ENCODE measurements at places on chromosomes 16 and 17.

DNA sequence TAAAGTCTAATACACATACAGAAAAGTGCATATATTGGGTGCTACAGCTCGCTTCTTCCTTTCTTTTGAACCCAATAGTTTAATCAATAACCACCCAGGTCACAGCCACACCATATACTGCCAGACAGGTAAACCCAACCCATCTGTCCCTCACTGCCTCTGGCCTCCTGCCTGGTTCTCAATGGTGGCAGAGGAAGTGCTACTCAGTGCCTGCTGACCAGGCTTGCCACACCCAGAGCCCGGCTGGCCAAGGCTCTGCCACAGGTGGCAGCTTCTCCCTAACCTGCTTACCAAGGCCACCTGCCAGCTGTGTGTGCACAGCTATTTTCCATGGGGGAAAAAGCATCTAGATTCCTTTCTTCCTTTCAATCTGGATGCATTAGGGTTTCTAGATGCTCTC, 584 bp downstream of the PMP22 start:
- DNase-seq: no peak

DNA sequence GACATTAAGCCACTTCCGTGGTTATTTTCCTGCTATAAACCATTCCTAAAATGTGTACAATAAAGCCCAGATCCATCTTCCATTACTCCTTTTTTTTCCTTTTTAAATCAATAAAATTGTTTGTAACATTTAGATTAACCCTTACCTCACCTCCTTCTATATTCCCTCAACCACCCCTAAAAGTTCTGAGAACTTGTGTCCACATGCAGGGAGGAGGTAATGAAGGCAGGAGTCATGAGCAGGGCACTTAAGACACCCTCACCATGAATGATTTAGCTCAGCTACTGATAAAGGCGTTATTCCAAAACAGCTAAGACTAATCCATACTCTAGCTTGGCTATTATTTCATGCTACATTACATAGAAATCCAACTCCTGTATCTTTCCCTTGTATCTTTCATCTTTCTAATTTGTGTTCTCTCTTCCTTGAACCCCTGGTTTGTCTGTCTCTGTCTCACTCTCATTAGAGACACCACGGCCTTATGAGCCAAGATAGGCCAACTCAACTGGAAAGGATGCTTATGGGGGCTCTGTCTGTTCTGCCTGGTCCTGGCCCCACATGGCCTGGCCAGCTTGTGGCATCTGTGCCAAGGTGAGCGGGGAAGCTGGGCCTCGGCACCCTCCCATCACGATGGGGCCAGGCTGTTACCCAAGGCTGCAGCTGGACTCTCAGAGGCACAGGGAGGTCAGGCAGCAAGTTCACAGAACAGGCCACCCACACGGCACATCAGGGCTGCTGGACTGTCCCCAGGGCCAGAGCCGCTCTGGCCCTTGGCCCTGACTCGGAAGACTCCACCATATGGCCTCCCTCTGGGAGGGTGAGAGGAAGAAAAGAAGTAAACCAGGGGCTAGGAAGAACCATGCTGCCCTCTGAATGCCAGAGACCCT, 294.4 kb downstream of the SOX9 start:
- DNase-seq: no peak

- no peak for DNase-seq
Measured at GRCh38 chr17:12388226-12388625, 277.5 kb upstream of the MYOCD start.

- no peak for DNase-seq
Measured at GRCh38 chr16:84826558-84826941, 6.8 kb downstream of the CRISPLD2 start.

GRCh38 chr17:66675991-66676371, 158.9 kb upstream of the CACNG5 start:
- no peak for DNase-seq

DNA sequence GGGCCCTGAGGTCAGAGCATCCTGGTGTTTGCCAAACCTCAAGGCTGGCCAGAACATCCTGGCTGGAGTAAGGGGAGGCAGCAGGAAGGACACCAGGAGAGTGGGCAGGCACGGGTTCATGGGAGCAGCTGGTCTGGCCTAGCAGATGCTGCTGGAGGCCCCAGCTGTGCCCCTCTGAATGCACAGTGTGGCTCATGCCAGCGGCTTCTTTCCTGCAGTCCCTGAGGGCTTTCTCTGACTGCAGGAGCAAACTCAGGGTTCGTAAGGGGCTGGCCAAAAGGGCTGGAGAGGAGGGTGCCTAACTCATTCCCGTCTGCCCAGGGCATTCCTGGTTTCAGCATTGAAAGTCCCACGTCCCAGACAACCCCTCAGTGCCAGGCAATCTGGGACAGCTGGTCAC, 78.7 kb downstream of the ZDHHC7 start:
- no peak for DNase-seq

GRCh38 chr16:83400234-83400633, 407.5 kb upstream of the HSBP1 start:
- DNase-seq: no peak

DNA sequence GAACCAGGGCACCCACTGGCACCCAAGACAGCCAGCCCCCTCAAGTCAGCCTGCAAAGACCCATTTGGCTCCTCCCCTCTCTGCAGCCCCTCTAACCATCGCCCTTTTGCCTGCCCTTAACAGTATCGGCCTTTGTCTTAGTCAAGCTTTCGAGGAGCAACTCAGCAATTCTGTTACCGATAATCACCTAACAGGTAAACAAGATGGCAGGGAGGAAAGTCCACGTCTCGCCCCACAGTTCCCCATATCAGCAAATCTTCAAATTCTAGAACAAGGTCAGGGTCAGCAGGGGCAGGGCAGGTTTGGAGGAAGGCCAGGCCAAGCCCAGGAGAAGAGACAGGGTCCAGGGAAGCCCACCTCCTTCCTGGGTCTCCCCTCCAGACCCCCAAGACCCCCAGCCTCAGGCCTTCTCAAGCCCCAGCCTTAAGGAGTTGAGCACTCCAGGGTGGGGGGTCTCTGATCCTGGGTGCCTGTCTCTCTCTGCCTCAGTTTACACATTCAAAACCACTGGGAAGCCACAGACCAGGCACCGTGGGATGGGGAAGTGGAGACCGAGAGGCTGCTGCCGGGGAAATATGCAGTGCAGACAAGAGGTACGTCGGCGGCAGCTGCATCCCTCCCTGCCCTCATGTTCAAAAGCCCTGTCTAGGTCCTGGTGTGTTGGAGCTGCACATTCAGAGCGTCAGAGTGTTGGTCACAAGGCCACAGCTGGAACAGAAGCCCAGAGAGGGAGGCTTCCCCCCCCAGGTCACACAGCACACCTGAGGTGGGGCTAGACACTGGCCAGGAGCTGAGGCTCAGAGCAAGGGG, 3.9 kb upstream of the OSGIN1 start:
- DNase-seq: no peak

DNA sequence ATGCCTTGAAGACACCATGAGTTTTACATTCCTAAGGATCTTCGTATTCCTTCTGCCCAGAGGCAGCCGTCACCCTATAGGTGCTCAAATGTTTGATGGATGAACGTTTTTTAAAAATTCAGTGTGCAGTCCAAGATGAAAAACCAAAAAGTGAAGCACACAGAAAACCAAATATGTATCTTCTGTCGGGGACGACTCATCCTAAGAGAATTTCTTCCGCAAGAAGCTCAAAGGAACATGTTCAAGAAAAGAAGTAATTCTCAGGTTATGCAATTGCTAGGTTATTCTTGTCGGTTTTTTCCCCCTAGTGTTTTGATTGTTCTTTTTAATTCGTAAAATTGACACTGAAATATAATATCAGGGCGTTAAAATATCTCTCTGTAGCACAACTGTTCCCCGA, 1.4 kb downstream of the CENPV start:
- DNase-seq: no peak

GRCh38 chr16:80836846-80837245, 32.4 kb upstream of the CDYL2 start:
- no peak for DNase-seq

GRCh38 chr17:68053231-68054013, 17.9 kb downstream of the KPNA2 start:
- no peak for DNase-seq

DNA sequence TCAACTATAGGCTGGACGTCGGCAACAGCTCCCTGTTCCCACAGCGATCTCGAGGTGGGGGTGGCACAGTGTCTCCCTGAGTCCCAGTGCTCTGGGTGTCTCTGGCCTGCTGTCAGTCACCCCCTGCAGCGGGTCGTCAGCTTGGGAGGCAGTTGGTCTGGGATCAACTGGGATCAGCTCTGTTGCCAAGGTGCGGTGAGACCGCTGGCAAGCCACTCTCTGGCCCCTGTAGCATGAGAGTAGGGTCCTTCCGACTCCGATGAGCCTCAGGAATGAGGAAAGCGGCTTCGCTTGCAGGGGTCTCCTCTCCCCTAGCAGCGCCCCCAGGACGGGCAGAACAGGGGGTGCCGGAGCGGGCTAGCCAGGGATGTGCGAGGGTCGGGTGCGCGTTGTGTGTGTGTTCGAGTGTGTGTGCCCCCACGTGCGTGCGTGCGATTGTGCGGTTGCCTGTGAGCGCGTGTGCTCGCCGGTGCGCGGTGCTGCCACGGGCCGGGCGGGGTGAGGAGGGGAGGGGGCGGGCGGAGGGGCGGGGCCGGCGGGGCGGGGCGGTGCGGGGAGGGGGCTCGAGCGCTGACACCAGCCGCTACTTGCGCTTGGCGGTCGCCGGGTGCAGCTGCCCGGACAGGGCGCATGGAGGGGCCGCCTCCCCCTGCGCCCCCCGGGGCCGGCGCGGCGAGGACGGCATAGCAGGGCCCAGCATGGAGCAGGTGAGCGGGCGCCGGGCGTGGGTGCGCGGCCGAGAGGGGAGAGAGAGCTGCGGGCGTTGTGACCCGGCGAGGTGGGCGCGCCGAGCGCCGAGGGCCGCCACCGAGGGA, 9.4 kb upstream of the ARHGAP23 start:
- DNase-seq: no peak

DNA sequence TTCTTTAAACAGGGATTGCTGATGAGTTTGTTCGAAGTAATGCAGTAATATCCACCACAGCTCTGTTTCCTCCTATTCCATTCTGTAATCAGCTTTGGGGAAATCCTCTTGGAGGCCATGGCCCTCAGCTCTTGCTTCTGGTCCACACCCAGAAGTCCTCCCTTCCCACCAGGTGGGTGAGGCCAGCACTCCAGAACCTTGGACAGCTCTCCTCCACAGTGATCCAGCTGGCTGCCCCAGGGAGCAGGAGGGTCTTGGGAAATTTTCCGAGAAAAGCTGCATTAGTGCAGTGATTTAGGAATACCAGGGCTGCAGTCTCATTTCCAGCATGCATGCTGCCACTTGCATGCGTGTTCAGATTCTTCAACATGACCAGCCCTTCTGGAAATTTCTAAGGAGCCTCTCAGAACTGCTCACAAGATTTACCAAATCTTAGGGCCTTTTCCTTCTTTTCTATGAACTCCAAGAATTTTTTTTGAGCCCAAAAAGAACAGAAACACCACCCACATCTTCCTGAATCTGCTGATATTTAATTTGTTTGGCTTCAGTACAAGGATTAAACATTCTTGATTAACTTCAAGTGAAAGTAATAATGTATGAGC, 4.2 kb downstream of the SMPD3 start:
- no peak for DNase-seq
